ENCODE measurements at places on chromosomes 6 and 20.
A peak's percentile ranks its signal among the peaks of the same experiment; 100 is the strongest.

- peak; percentile 64 for DNase-seq
Observed at GRCh38 chr6:27293436-27294098, 18.5 kb downstream of the POM121L2 start.

DNA sequence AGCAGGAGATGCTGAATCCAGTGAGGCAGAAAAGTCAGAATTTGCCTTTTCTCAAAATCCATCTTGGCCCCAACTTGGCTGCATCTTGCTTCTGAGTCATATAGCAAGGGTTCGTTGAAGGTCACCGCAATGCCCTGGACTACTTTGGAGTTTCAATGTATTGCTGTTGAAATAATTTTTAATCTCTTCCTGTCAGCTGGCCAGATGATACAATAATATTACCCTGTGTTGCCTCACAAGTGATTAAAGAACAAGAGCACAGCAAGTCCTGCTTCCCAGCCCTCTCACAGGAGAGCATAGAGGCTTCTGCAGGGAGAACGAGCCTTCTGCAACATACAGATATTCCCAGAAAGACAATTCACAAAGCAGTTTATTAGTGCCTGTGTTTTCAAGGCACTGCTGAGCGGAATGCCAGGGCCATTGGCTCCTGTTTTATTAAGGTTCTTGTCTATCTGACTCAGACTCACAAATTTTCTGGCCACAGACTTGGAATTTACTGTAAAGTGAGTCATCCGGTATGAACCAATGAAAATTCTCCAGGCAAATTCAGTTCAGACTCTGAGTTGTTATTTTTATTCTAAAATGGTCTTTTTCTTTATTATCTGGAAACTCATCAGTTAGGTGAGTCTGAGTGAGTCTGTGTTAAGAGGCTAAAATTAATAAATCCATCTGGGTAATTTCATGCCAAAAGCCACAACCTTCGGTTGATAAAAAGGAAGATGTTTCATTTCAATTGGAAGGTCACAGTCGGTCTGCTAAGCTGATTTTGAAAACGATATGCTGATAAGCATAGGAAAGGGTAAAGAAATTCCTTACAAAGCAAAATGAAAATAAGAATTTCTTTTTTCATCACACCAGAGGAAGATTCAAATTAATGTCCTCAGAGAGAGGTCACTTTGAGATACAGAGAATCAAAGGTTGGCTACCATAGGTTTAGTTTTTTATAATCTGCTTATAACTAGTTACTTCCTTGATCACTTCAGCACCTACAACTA is 289.4 kb upstream of the STXBP5 start:
- peak; percentile 98 for DNase-seq

DNA sequence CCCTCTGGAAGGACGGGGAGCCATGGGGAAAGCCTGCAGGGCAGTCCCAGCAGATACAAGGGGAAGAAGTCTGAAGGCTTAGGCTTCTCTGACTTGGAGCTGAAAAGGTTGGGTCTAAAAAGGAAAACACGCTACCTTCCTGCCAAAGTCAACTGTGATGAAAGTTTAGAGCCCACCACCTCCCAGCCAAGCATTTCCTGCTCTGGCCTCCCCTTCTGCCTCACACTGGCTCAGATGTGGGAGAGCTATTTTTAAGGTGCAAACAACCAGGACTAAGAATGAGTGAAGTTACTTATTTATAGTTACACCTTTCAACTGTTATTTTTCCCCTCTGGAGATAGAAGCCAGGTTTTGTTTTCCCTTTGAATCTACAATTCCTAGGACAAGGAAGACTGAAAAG is 21.2 kb downstream of the NEDD9 start:
- no peak for DNase-seq

DNA sequence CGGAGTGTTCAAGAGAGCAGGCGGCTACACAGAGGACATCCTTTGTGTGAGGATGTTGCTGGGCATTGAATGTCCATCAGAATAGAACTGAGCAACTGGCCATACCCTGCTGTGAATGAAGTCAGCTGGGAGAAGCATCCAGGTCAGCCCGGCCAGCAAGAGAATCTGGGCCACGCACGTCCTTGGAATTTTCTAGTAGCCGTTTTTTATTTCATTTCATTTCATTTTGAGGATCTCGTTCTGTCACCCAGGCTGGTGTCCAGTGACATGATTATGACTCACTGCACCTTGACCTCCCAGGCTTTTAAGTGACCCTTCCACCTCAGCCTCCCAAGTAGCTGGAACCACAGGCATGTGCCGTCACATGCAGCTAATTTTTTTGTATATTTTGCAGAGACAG is 97.9 kb downstream of the SSR1 start:
- peak; percentile 62 for DNase-seq

- no peak for DNase-seq
Observed at GRCh38 chr20:50073500-50073899, 39.5 kb downstream of the UBE2V1 start.

DNA sequence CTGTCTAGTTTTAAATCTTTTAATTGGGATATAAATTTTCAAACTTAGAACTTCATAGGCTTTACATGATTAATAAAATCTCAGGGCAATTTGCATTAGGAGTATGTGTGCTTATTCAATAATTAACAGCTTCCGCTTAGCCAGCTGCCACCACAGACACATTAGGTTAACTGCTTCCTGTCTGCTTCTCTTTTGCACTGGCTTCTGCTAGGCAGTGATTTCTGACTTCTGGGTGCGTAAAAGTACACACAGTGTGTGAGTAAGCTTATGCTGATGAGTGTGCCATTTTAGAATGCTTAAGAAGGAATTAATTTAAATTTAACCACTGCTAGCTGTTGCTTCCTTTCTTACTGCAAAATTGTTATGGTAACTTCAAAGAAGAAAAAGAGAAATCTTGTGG is 73.9 kb downstream of the F13A1 start:
- DNase-seq: no peak

- DNase-seq: no peak
Observed at GRCh38 chr6:140464720-140465119, 1090.3 kb upstream of the CITED2 start.

- DNase-seq: peak; percentile 97
Observed at GRCh38 chr20:31695849-31696804, 26.5 kb downstream of the BCL2L1 start.

DNA sequence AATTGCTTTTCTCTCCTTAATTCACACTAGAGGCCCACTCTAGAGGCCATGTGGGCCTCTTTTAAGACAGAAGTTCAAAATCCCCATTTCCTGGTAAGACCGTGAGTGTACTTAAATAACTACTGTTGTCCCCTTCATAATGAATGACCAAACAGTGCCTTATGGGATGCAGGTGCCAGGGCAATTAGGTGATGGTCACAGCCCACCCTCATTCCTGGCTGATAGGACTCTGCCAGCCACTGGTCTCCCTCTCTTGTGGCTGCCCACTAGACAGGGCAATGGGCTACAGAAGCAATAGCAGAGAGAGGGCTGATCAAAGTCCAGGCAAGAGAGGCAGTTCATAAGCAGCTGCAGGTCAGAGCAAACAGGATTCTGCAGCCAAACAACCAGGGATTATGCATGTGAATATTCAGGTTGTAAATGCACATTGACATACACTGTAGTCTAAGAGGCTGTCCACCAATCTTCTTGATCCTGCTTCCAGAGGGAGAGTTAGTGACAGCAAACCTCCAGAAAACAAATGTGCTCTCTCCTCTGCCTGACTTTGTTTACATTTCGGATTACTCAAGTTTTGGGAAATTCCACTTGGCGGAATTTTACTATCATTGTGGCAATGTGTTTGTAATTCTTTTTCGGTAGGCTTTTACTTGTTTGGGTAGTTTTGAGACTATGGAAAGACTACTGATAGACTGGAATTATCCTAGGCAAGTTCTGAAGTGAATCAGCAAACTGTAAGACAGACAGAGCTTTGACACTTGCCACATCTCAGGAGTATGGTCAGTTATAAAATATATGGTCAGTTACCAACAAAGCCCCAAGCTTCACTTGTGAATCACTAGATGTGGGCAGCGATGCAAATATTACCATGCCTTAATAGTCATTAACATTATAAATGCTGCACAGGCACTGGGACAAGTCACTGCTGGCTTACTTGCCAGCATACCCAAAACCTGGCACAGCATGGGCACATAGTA is 12.8 kb downstream of the PTPRK start:
- DNase-seq: peak; percentile 85

DNA sequence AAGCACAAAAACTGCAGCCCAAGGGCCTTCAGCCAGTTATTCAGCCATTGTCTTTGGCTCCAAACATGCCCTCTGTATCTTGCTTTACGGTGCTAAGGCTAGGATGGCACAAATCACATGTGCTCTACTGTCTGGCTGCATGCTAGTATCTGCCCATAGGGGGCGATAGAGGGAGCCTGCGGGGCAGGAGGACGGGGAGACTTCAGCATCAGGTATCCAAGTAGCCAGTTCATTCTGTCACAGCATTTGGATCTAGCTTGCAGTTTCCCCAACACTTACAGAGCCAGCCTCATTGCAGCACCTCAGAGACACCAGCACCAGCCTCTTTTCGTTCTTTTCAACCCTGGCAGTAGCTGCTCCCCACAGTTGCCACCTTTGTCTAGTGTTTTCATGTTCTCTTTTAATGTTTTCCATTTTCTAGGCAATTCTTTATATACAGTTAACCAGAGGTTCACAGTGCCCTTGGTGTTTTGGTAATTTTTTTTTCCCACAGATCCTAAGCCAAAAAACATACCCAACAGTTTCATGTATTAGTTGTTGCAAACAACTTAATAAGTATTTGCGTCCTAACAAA is 705.9 kb downstream of the PTPRT start:
- no peak for DNase-seq

GRCh38 chr6:141482796-141483597 is 649.7 kb upstream of the GJE1 start:
- DNase-seq: peak; percentile 17

- DNase-seq: peak; percentile 69
Observed at GRCh38 chr6:53986165-53986720, 125.0 kb upstream of the MLIP start.

- peak; percentile 17 for DNase-seq
Observed at GRCh38 chr6:69138893-69139494, 503.9 kb downstream of the ADGRB3 start.

DNA sequence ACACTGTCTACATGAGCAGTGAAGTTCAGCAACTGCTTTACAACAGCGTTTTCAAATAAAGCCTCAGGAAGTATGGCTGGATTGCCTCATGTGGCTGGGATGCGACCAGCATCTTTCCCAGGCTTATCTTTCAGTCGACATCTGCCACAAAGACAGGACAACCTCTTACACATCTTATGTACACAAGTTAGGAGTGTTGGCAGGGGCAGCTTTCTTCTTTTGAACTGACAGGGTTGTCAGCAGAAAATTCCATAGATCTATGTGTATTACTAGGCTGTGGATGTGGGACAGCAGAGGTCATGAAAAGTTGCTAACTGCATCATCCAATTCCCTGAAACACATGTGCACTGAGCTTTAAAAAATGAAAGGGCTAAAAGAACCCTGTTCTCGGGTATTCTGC is 48.1 kb downstream of the PLAGL1 start:
- no peak for DNase-seq

DNA sequence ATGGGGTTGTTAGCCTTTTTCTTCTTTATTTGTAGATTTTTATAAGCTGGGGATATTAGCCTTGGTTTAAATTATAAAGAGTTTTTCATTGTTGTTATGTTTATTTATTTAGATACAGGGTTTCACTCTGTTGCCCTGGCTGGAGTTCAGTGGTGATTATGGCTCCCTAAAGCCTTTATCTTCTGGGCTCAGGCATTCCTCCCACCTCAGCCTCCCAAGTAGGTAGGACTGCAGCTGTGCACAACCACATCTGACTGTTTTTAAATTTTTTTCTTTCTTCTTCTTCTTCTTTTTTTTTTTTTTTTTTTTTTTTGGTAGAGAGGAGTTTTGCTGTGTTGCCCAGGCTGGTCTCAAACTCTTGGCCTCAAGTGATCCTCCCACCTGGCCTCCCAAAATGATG is 80.9 kb downstream of the UBE3D start:
- no peak for DNase-seq

GRCh38 chr6:34027445-34027936 is 118.4 kb downstream of the GRM4 start:
- DNase-seq: peak; percentile 48

GRCh38 chr6:169880516-169880915 is 129.1 kb downstream of the ERMARD start:
- DNase-seq: no peak

- DNase-seq: peak; percentile 77
Observed at GRCh38 chr6:166584155-166584554, 2.3 kb downstream of the RAMACL start.

- no peak for DNase-seq
Observed at GRCh38 chr6:73548458-73549446, 27.9 kb upstream of the EEF1A1 start.

GRCh38 chr20:45311589-45312211 is 3.6 kb upstream of the MATN4 start:
- DNase-seq: peak; percentile 54

- no peak for DNase-seq
Observed at GRCh38 chr6:147879031-147879580, 370.6 kb downstream of the SAMD5 start.

DNA sequence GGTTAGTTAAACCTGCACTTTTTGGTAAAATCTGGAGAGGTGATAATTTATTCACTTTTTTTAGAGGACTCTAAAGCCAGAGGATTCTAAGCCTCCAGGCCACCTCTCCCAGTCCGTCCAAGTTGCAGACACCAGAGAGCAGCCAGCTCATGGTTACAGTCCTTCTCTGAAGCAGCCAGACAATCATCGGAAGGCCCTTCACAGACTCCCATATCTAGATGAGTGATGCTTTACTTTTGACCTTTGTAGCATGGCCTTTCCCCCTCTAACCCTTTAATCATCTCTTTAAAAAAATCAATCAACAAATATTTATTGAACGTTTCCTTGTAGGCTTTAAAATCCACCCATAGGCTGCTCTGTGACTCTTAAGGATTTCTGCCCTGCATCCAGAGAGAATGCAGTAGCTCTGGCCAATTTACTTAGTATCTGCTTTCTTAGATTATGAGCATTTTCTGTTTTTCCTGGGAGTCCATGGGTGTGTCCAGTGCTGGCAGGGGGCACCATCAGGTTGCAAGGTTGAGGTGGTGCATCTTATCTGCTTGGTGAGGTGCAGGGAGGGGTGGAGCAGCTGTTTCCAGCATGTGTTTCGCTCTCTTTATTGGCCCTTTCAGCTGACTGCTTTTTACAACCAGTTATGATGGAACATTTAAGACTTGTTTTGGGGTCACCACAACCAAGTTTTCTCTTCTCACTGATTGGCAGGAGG is 58.6 kb downstream of the JARID2 start:
- no peak for DNase-seq
